ENCODE measurements at places on chromosomes 6 and 20. TPM values are rescaled to one million over a fixed set of nuclear protein-coding genes. Genes with fewer than 3 reads are reported as not detected.

Gene TULP1
- not detected for total RNA-seq

GRCh38 chr6:152946995-152947394 lies 35.8 kb downstream of the FBXO5 start:
- H3K36me3 ChIP-seq, result no peaks in the 10 kb centered on the region
- no peak overlapping the region for H3K27ac ChIP-seq
- H3K4me3 ChIP-seq, result no peak overlapping the region
- H3K4me1 ChIP-seq, result peaks cover 8% of the 10 kb centered on the region
- H3K27me3 ChIP-seq, result no peaks in the 10 kb centered on the region

- no peak overlapping the region for H3K4me3 ChIP-seq
- no peaks in the 10 kb centered on the region for H3K27me3 ChIP-seq
- H3K36me3 ChIP-seq, result no peaks in the 10 kb centered on the region
- H3K27ac ChIP-seq, result no peak overlapping the region
- DNase-seq, result no peak
- no peaks in the 10 kb centered on the region for H3K4me1 ChIP-seq
Observed at GRCh38 chr20:4234128-4234527, 218.8 kb upstream of the RNF24 start.

DNA sequence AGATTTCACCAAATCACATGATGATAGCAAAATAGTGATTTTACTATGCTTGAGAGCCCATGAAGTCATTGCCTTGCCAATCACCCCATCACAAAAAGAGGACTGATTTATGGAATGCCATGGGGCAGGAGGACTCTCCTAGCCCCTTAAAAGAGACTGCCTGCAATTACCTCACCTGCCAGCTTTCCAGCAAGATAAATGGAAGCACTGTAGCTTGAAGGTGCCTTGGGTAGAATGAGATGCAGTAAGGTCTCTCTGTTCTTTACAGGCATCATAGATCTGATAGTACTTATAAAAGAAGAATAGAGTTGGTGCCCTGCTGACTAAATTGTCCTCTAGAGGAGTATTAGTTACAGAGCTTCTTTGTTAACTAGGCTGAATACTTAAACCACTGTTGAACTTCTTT lies 242.3 kb downstream of the TMEM242 start:
- peaks cover 19% of the 10 kb centered on the region for H3K36me3 ChIP-seq
- no peaks in the 10 kb centered on the region for H3K27me3 ChIP-seq
- DNase-seq, result no peak
- H3K27ac ChIP-seq, result no peak overlapping the region
- H3K4me3 ChIP-seq, result no peak overlapping the region
- peaks cover 8% of the 10 kb centered on the region for H3K4me1 ChIP-seq

Gene TNF
- 0.27 TPM for total RNA-seq

Gene ZNF334
- total RNA-seq, result 1.1 TPM

Gene AGPAT4
- 4.6 TPM for total RNA-seq
